C1 segment of cervical spinal cord (tissue), 14 donors: ENCODE measurements at places on chromosomes 5 and 9.

DNA sequence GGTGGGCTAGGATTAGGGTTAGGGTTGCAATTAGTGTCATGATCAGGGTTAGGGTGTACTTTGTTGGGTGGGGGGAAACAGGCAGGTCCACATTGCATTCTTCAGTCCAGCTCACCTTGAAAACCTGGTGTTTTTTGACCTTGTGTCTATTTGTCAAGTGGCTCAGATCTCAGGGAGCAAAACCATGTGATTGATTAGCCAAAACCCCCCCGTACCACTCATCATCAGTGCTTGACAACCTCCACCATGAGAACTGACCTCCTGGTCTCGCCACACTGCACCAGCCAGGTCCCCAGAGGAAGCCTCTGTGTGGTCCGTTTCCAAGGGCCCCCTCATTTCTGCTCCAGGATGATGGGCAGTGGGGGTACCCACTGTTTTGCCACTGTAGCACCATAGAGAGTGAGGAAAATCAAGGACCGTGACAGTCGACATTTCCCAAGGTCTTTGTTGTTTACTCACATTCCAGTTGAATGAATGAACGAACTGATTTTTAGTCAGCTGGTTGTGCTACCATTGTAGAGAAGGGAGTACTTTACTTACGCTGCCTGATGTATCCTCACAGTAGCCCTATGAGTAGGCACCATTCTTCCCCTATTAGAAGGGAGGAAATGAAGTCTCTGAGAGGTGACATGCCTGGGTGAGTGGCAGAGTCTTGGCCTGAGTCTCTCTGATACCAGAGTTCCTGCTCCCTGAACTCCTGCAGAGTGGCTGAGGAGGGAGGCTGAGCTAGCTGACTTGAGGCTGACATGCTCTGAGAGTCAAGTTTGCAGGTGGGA, 84.8 kb downstream of the RAD23B start:
- no peak for DNase-seq

DNA sequence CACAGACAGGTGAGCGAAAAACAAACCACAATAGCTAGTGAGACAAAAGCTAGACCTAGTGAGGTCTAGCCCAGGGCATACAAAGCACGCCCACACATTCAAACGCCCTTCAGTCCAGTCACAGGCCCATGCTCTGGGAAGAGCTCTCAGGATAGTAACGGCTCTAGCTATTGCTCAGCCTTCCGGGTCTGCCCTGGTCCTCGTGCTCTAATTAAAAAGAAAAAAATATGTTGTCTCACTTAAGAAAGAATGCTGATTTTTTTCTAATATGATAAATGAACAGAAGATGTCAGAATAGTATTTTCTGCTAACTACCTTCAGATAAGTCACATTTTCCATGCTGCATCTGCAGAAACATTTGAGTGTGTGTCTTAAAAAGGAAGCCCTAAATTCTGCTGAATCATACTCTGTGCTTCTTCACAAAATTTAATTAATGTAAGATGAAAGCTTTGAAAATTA, 94.5 kb downstream of the PLPP1 start:
- DNase-seq = peak; percentile 24

- DNase-seq = no peak
Observed at GRCh38 chr5:373710-374602, 52.4 kb downstream of the AHRR start.

GRCh38 chr5:117054911-117055310, 480.3 kb upstream of the SEMA6A start:
- DNase-seq = no peak

DNA sequence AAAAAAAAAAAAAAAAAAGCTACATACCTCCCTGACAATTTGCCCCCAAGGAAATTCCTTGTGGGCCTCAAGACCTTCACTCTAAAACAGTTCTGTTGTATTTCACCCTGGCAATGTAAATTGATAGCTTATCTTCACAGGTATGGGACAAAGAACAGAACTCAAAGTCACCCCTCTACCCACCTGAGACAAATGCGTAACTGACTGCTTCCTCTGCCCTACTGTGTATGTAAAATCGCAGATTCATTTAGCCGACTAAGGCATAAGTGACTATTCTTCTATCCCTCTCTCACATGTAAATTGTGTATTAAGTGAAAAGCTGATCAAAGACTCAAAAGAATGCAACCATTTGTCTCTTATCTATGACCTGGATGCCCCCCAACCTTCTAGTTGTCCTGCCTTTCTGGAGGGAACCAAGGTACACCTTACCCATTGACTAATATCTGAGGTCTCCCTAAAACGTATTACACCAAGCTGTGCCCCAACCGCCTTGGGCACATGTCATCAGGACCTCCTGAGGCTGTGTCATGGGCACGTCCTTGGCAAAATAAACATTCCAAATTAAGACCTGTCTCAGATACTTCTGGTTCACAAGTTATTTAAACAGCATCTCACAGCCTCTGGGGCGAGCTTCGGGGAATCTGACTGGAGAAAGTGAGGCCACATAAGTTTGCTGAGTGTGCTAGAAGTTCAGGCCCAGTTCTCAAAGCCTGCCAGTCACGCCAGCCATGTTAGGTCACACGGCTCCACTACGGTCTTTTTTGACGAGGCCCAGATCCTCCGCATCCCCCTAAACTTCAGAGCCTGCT, 954 bp downstream of the TBCA start:
- no peak for DNase-seq

- no peak for DNase-seq
Observed at GRCh38 chr5:60382716-60383115, 317.2 kb downstream of the DEPDC1B start.

DNA sequence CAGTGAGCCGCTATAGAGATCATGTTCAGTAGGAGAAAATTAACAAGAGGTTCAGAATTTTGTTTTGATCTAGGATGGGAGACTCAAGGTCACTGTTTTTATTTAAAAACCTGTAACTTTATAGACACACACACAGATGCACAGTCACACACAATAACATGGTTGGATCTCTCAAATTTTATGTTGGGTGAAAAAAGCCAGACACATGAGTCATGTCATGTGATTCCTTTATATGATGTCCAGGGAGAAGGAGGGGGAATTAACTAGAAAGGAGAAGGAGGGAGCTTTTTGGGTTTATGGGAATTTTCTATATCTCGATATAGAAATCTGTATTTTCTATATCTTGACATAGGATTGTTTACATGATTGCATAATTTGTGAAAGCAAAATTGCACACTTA, 17.1 kb downstream of the C6 start:
- no peak for DNase-seq

- DNase-seq = no peak
Observed at GRCh38 chr9:99509065-99509745, 287.1 kb downstream of the SEC61B start.

GRCh38 chr5:74369173-74369572, 271.4 kb downstream of the ENC1 start:
- DNase-seq = no peak

- no peak for DNase-seq
Observed at GRCh38 chr5:170720179-170720578, 63.3 kb upstream of the GABRP start.

GRCh38 chr9:117662651-117663050, 41.6 kb upstream of the TLR4 start:
- DNase-seq = no peak

DNA sequence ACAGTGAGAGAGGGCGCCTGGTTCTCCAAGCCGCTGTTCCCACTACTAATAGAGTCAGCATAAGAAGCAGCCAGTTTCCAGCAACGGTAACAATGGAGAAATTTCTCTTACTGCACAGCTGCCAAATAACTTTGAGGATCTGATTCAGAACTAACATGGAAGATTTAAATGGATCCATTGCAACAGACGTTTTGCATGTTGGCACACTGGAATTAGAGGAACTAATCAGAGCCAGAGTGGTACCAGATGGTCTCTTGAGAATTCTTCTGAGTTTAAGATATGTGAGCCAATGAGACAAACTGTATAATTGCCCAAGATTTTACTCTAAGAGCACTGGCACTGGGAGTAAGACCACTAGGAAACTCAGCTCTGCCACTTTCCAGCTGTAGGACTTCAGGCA, 186.5 kb downstream of the EFNA5 start:
- DNase-seq = no peak

DNA sequence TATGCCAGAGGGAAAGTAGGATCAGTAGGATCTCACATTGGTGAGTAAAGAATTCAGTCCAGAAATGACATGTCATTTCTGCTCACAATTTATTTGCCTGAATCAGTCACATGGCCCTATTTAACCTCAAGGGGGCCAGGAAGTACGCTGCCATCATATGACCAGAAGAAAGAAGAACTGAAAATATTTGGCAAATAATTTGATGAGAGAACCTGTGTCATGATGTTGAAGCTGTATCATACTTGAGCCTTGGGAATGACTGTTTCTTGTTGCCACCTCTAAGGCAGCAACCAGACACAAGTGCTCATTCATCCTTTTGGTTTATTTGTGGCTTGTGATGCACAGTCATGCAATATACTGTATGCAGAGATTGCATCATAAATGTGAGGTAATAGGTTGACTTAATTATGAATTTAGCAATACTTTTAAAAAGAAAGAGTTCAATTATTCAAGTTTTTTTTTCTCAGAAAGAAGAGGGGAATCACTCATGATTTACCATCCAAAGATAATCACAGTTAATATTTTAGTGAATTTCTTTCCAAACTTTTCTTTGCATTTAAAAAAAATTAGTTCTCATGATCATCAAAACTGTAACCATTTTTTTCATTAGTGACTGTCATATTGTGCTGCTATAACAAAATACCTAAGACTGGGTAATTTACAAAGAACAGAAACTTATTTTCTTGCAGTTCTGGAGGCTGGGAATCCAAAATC, 8.2 kb upstream of the ZFYVE16 start:
- DNase-seq = no peak

DNA sequence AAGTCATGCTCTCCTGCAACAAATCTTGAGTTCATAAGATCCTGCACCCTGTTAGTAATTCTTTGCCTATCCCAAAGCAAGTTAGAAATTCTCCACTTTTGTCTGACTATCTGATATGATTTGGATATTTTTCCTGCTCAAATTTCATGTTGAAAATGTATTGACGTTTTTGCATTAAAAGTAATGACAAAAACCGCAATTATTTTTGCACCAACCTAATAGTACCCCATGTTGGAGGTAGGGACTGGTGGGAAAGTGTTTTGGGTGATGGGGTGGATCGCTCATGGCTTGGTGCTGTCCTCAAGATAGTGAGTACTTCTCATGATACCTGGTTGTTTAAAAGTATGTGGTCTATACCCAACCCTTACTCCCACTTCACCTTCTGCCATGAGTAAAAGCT, 713.4 kb downstream of the CDH18 start:
- no peak for DNase-seq

DNA sequence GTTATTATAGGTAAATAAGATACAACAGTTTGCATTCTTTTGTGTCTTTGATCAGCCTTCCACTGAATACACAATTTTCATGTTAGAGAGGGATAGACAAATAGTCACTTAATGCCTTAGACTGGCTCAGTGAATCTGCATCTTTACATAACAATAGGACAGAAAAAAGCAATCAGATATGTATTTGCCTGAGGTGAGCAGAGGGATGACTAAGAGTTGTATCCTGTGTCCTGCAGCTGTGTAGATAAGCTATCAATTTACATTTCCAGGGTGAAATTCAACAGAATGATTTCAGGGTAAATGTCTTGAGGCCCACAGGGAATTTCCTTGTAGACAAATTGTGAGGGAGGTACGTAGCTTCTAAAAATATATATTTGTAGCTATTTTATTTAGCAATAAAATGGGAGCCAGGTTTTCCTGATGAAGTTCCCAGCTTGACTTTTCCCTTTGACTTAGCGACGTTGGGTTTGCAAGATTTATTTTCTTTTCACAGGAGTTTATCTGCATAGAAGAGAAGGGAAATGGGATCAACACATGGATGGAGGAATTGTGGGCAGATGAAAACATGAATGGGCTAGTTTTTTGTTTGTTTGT, 586.1 kb upstream of the CDH6 start:
- no peak for DNase-seq

- no peak for DNase-seq
Observed at GRCh38 chr5:163177971-163178370, 259.4 kb upstream of the CCNG1 start.

GRCh38 chr9:6759185-6759977, 1.6 kb downstream of the KDM4C start:
- DNase-seq = no peak

DNA sequence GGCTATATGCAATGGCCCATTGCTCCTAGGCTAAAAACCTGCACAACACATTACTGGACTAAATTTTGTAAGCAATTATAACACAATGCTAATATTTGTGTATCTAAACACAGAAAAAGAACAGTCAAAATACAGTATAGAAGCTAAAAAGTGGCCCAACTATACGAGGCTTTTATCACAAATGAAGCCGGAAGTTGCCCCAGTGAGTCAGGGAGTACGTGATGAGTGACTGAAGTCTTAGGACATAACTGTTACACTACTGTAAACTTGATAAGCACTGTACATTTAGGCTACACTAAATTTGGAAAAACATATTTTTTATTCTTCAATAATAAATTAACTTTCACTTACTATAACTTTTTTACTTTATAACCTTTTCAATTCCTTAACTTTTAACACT, 105.2 kb upstream of the PRR16 start:
- no peak for DNase-seq

- DNase-seq = no peak
Observed at GRCh38 chr5:175854231-175855040, 16.9 kb upstream of the CPLX2 start.

DNA sequence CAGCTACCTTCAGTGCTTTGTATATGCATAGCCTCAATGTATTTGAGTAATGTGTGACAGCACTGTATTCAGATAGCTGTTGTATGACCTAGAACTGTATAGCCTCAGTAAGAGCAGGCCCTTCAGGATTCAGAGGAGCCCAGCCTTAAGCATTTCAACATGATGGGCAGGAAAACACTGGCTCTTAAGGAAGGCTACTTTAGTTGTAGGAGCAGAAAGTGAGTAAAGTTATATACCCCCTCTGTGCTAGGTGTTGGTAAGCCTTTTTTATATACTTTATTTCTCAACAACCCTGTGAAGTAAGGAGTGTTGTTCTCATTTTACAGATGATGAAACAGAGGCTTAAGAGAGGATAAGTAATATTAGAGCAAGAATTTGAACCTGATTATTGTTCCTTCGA, 1.5 kb upstream of the GPR21 start:
- DNase-seq = no peak

- DNase-seq = no peak
Observed at GRCh38 chr5:52996979-52997378, 7.8 kb downstream of the ITGA2 start.

DNA sequence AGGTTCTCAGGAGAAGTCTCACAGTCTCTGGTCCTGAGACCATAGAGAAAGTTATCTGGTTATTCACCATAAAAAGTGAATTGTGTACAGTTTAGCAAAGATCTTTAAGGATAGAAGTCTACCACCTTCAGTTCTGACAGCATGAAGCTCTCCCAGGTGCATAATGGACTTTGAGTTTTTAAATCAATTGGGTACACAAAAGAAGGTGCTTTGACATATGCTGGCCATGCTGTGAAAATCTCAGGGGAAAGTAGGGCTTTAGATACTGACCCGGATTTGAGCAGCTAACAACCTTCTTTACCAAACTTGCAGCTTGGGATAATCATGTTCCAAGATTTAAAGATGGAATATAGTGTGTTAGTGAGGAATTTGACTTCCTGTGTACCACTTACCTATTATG, 264.2 kb downstream of the ZSWIM6 start:
- no peak for DNase-seq
